ENCODE measurements at places on chromosomes 3 and 15. TPM values are rescaled to one million over a fixed set of nuclear protein-coding genes. Genes with fewer than 3 reads are reported as not detected.

- peak; percentile 45 for DNase-seq
Observed at GRCh38 chr15:49145651-49146609, 9.5 kb downstream of the COPS2 start.

DNA sequence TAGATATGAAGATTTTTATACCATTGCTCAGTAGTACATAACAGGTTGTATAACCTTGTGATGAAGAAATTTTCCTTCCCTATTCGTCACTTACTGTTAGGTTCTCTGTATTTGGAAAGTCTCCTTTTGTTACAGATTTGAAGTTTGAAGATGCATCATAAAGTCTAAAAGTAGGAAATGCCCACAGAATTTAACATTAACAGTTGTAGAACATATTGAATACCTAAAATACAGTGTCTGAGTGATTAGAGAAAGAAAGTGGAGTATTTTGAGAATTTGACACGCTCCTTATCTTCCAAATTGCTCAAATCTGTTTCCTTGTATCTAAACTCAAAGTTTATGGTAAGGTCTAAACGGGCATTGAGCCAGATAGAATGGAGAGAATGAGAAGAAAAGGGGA lies 111.3 kb downstream of the MBNL1 start:
- DNase-seq = no peak

The TAGLN3 gene
- 0.51 TPM for polyA plus RNA-seq

The STX19 gene
- polyA plus RNA-seq = not detected

DNA sequence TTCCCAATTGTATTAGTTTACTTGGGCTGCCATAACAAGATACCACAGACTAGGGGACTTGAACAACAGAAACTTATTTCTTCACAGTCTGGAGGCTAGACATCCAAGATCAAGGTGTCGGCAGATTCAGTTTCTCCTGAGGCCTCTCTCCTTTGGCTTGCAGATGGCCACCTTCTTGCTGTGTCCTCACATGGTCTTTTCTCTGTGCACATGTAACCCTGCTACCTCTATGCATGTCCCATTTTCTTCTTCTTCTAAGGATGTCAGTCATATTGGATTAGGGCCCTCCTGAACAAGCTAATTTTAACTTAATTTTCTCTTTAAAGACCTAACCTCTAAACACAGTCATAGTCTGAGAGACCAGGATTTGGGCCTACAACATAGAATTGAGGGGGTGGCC lies 336.7 kb upstream of the WNT5A start:
- DNase-seq = no peak

DNA sequence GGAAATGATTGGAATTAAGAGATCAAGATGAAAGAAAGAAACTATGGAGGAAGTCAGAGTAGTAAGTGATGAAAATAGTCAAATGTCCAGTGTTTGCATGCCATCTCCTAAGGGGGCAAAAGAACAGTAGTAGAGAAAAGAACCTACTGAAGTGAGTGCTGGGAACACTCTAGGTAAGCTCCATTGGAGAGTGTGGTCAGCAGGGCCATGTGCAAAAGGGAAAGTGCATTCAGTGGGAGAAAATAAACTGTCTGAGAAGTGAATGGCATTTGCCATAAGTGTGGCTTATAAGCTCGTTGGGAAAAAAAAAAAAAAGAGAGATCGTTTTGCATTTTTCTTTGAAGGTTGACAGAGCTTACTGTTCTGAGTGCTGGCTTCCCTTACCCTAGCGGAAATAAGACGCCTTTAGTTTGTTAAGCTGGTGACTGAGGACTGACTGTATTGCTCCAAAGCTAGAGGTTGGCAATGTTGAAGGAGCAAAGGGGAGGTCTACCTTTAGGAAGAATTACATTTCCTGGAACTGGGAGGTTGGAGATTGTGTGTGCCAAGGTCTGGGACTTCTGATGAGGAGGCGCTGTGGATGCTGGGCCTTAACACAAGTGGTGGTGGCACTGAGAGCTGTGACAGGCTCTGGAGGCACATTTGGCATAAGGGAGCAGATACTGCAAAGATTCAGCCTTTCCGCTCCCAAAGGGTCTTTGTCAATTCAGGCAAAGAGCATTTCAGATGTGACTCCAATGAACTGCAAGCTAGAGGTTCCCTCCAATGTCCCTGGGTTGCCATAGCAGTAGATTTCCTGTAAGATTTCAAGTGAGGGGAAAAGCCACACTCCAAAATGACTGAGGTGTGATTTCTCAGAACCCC lies 287.8 kb upstream of the SATB1 start:
- DNase-seq = no peak

- DNase-seq = no peak
Observed at GRCh38 chr3:188860147-188860546, 311.6 kb upstream of the TPRG1 start.

DNA sequence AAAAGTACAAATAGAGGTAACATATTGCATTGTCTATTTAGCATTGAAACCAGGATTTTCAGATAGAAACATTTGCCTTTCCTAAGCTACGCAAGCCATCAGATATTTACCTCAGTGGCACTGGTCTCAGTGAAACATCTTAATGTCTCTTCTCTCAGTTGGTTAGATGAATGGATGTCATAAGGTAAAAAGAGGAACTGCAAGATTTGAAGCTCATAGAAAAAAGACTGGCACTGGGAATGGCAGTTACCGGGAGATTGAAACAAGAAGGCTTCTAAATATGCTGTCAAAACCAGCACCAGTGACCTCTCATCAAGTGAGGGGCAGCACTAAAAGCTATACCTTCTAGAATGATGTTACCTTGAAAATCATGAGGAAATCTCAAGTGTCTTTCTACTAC lies 486.4 kb downstream of the FHIT start:
- DNase-seq = no peak

DNA sequence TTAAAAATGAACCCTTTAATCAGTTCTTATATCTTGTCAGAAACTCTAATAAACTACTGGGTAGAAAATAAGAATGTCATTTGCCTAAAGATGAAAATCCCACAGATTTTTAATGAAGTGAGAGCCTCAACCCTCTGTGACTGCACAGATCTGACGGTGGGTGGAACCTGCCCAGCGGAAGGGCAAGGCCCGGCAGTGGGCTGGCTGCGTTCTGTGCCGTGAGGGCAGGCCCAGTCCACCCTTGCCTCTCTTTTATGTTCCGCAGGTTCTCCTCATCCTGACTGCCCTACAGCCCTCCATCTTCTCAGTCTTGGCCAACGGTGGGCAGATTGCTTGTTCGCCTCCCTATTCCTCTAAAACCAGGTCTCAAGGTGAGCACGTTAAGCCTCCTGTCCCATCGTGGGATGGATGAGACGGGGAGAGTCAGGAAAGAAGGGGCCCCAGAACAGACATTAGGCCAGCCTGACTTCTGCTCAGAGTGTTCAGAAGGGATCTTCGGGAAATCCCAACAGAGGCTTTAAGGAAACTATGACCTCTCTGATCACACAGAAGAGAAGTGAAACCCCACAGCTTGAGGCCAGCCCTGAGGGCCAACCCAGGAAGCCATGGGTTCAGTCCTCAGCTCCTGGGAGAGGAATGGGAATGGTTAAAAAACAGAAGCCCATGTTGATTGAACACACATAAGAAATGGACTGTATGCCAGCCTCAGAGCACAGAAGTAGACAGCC lies 16.0 kb downstream of the SLC51A start:
- no peak for DNase-seq

- DNase-seq = peak; percentile 39
Observed at GRCh38 chr3:189233225-189233858, 61.6 kb downstream of the TPRG1 start.

- DNase-seq = no peak
Observed at GRCh38 chr3:57963811-57964346, 44.3 kb upstream of the FLNB start.

DNA sequence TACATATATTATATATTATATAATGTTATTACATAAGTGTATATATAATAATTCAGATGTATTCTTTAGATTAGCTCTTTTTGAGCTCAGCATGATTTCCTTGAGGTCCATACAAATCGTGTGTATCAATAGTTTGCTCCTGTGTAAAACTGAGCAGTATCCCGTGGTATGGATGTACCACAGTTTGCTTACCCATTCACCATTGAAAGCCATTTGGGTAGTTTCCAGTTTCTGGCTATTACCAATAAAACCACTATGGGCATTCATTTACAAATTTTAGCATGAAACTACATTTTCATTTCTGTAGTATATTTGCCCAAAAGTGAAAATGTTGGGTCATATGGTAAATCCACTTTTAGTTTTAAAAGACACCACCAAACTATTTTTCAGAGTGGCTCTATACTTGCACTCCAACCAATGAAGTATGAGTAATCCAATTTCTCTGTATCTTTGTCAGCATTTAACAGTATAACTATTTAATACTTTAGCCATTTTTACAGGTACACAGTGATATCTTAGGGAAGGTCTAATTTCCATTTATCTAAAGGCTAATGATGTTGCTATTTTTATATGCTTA lies 1361.4 kb upstream of the GBE1 start:
- no peak for DNase-seq

The SLC12A8 gene
- polyA plus RNA-seq = 0.44 TPM

The SOX14 gene
- not detected for polyA plus RNA-seq

DNA sequence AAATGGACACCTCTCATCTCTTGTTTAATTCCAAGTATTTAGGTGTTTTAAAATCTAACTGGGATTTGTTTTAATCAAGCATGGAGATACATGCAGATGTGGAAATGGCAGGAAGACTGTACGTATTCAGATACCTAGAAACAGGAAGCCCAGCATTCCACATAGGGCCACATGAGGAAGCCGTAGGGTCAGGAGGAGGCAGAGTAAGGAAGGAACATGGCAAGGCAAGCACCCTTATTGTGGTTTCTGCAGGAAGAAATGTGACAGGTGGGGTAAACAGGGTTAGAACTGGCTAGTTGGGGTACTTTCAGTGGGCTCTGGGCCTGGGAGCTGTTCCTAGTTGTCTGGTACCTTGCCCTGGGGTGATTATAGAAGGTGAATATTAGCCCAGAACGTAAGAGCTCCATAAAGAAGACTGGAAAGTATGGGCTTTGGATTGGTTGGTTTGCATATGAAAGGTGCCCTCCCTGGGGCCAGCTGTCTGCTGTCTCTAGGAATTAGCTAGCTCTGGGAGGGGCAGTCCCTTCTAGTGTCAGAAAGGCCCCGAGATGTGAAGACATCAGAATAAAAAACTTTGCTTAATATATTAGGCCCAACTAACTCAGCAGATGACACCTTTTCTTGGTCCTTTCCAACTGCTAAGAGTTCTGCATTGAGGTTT lies 107.7 kb upstream of the CADPS start:
- DNase-seq = no peak

The HRG gene
- polyA plus RNA-seq = 0.09 TPM

Data from HepG2 (cell line).